ENCODE measurements at places on chromosomes 4 and X. TPM values are rescaled to one million over a fixed set of nuclear protein-coding genes. Genes with fewer than 3 reads are reported as not detected.

The SAGE1 gene
- not detected for total RNA-seq

DNA sequence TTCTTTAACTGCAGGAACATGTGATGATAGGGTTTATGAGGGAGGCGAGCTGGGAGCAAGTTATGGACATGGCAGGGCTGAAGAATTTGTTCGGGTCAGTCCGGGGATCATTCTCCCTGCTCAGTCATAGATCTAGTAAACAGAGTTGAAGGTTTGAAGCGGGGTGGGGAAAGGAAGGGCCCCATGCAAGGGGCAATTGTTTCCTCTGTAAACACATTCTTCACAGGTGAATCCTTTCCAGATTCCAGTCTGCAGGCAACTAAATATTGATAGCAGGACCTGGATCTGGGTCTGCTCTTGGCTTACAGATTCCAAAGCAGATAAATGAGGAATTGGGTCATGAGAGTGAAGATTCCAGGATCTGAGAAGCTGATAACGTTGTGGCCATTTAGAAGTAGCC lies 44.3 kb upstream of the ARHGAP24 start:
- no peak for DNase-seq

DNA sequence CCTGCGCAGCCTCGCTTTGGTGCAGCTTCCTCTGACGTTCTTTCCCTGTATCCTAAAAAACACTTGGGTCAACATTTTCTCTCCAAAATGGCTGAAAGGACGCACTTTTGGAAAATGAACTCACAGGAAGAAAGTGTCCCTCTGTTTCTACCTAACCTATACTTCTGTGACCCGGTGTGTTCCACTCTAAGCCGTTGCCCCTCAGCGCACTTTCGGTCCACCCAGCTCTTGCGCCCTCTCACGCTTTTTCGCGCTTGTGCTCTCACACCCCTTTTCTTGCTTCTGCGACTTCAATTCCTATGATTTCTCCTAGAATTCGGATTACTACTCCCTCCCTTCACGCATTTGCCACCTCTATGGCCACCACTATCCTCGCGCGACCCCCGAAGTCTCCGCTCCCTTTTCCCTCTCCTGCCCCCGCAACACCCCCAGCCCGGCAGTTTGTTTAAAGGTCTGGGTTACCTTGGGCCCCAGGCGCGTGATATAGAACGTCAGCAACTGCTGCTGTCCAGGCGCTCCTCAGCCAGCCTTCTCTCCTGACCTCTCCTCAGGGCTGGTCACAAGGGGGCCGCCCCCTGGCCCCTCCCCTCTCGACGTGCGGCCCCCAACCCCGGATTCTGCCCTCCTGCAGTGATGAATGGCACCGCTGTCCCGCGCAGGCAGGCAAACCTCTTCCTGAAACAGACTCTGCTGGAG lies at the start of gene USP51:
USP51 (minus strand) TSS at position 535 of the 696 bp plus-strand sequence. CDS start 909 bp downstream, outside the sequence.
- DNase-seq = peak; percentile 58

DNA sequence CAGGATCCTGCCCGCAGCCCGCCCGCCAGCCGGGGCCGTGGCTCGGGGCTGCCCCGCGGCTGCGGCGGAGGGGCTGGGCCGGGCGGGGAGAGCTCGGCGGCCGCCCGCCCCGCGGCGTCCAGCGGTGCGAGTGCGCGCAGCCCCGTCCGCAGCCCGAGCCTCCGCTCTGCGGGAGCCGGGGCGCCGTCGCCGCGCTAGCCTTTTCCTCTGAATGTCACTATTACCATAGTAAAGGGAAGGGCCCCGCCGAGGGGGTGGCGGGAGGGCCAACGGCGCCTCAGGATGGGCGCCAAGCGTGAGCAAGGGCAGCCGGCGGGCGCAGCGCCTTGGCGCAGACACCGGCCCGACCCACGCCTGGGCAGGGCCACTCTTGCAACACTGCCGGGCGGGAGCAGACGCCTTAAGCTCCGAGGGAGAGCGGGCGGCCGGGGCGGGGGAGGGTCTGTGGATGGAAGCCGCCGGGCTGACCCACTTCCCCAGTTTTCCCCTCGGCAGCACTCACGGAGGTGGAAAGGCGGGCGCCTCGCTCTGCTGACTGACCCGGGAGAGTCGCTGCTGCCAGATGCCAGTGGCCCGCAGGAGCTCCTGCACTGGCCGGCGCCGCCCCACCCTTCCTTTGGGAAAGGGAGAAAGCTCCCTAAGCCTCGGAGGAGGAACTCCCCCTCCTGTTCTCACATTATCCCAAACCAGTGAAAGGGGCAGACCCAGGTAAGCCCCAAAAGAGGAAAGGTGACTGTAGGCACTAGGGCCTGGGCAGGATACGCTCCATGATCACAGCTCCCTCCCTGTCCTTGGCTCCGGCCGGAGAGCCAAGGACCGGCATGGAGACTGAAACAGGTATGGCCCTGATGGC lies 329.4 kb downstream of the HNRNPD start:
- peak; percentile 68 for DNase-seq

- no peak for DNase-seq
Measured at GRCh38 chr4:99564921-99565320, 1.1 kb upstream of the TRMT10A start.

- DNase-seq = no peak
Measured at GRCh38 chr4:184790826-184791225, 34.9 kb downstream of the ACSL1 start.

- DNase-seq = no peak
Measured at GRCh38 chrX:84932814-84933213, 70.9 kb upstream of the APOOL start.

DNA sequence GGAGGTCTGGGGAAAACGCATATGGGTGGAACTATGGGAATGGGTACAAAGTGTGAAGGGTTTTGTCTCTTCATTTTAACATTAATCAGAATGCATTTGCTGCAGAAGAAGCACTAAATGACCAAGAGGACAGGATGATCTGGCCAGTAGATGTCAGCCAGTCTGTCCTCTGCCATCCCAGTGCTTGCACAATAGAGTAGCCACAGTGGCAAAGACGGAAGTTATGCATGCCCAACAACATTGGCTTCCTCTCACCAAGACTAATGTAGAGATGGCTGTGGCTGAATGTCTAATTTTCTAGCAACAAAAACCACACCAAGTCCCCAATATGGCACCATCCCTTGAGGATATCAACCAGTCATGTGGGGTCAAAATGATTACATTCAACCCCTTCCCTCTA lies 45.0 kb upstream of the ARHGEF6 start:
- DNase-seq = no peak

DNA sequence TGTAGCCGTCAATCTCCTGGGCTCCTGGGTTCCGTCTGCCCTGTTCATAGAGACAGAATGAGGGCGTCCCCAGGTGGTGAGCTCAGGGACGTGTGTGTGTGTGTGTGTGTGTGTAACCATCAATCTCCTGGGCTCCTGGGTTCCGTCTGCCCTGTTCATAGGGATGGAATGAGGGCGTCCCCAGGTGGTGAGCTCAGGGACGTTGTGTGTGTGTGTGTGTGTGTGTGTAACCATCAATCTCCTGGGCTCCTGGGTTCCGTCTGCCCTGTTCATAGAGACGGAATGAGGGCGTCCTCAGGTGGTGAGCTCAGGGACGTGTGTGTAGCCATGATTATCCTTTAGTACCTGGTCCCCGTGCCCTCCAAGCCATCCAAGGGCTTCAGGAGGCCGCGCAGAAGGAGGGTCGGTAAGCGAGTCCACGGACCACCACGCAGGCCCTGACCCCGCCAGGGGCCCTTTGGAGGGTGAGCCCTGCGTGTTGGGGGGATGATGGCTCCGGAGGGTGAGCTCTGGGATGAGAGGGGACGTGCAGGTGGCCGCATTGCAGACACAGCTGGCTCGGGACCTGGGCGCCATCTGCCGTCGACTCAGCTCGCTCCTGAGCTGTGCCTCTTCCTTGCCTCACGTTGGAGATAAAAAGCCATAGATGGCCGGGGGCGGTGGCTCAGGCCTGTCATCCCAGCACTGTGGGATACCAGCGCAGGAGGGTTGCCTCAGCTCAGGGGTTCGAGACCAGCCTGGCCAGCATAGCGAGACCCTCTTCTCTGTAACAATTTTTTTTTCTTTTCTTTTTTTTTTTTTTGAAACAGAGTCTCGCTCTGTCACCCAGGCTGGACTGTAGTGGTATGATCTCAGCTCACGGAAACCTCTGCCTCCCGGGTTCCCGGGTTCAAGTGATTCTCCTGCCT lies 5.4 kb upstream of the GTPBP6 start:
- no peak for DNase-seq

The MAML3 gene
- total RNA-seq = 2.6 TPM

The UVSSA gene
- total RNA-seq = 4.4 TPM

DNA sequence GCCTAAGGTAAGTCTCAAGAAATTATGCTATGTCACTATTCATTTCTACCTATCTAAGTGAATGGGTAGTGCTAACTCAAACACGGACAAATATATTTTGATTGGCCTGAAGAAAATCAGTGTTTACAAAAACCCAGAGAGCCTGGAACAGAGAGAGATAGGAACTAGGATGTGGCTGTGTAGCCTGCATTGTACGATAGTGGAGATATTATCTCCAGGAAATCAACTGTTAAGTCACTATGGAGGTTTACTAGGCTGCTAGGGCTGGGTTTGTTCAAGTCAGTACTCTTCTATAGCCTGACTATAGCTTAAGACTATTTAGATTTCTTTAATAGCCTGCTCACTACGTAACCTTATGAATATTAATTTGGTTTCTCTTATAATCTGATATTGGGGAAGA lies 127.9 kb downstream of the TACR3 start:
- DNase-seq = no peak

DNA sequence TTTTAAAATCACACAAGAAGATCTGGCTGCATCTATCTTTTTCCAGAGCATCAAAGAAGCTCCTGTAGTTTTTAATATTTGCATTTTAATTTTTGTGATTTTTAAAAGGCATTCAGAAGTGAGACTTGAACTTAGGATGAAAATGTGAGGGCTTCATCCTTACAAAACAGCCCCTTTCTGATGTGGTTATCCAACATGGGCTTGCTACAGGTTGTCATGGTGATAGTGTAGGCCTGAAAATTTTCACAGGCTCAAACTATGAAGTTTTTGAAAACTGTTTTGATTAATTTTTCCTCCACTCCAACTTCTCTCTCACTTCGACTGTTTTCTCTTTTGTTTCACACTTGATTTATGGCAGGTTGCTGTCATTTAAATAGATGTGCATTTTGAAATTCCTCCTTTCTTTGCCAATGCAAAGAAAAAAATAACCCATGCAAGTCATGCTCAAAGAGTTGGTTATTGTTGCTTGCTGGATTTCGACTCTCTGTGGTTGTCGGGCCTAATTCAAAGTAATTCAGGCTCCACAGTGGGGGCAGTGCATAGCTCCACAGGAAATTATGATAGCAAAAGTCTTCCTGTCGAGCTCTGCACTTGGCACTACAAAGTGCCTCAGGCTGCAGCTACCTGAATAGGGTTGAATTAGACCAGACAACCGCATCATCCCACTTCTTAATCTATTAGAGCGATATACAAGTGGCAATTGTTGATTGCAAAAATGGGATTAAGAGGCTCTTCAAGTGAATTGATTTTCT lies 201.0 kb upstream of the GPR101 start:
- no peak for DNase-seq

DNA sequence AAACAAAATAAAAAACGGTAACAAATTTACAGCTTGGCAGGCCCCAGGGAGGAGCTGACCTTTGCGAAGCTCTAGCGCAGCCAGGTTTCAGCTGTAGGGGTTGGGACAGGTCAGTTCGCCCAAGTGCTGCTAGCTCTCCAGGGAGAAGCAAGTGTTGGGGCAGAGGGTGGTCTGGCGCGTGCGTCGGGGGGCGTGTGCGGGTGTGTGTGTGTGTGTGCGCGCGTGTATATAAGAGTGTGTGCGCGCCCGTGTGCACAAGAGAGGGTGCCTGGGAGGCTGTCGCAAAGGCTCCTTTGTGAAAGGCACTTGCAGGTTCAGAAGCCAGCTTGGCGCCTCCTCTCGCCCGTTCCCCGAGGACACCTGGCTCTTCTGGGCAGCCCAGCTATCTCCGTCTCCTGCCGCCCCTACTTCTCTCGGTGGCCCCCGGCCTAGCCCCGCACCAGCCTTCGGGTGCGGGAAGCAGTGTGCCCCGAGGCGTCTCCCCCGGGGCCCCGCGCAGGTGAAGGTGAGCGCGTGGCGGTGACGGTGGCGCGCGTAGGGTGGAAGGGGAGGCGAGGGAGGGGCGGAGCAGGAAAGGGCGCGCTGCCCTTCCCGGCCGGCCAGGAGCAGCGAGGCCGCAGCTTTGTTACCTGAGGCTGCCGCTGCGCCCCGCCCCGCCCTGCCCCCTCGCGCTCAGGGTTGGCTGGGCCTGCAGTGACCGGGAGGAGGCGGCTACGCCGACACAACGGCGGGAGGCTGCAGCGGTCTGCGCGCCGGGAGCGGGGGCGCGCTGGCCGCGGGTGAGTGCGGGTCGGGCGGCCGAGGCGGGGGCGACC lies at the start of gene FHDC1:
FHDC1 (plus strand) TSS at position 693 of the 815 bp plus-strand sequence. CDS start 6,735 bp downstream, outside the sequence.
- DNase-seq = no peak

The AVPR2 gene
- 4.7 TPM for total RNA-seq

- no peak for DNase-seq
Measured at GRCh38 chr4:152256996-152257395, 278.9 kb downstream of the FBXW7 start.

- no peak for DNase-seq
Measured at GRCh38 chrX:76253432-76253831, 80.6 kb downstream of the PBDC1 start.

The CFAP99 gene
- total RNA-seq = not detected

DNA sequence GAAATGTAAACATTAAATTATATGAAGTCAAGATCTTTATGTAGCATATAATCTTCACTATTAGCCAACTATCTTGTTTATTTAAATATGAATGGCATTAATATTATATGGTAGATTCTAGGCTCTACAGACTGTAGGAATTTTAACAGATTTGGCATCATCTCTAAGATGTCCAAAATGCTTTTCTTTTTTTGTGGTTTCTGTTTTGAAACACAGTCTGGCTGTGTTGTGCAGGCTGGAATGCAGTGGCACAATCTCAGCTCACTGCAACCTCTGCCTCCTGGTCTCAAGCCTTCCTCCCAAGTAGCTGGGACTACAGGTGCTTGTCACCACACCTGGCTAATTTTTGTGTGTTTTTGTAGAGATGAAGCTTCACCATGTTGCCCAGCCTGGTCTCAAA lies 76.2 kb downstream of the ELOVL6 start:
- no peak for DNase-seq

GRCh38 chrX:42704454-42704853 lies 73.5 kb downstream of the PPP1R2C start:
- DNase-seq = no peak

- no peak for DNase-seq
Measured at GRCh38 chr4:26542991-26543390, 40.9 kb upstream of the TBC1D19 start.

- no peak for DNase-seq
Measured at GRCh38 chr4:19030536-19030935, 1009.0 kb upstream of the LCORL start.

The ARHGAP24 gene
- total RNA-seq = 42.0 TPM

DNA sequence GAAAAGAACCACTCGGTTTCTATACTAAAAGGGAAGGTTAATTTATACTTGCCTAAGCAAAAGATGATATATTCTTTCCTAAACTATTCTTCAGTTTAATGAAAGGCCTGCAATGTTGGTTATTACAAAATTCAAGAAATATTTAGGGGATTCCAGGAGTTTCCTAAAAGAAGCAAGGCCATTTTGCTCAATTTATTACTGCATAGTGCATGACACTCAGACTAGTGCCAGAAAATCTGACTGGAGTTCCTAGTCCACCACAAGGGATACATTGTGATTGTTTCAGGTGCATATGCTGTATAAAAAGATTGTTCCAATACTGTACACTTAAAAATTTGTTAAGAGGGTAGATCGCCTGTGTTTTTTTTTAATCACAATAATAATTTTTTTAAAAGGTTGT lies 78.7 kb downstream of the CAPN6 start:
- no peak for DNase-seq

The TMPRSS11B gene
- not detected for total RNA-seq

GRCh38 chr4:74755486-74755885 lies 38.8 kb downstream of the BTC start:
- DNase-seq = no peak
